ENCODE measurements at places on chromosomes 4 and X.

DNA sequence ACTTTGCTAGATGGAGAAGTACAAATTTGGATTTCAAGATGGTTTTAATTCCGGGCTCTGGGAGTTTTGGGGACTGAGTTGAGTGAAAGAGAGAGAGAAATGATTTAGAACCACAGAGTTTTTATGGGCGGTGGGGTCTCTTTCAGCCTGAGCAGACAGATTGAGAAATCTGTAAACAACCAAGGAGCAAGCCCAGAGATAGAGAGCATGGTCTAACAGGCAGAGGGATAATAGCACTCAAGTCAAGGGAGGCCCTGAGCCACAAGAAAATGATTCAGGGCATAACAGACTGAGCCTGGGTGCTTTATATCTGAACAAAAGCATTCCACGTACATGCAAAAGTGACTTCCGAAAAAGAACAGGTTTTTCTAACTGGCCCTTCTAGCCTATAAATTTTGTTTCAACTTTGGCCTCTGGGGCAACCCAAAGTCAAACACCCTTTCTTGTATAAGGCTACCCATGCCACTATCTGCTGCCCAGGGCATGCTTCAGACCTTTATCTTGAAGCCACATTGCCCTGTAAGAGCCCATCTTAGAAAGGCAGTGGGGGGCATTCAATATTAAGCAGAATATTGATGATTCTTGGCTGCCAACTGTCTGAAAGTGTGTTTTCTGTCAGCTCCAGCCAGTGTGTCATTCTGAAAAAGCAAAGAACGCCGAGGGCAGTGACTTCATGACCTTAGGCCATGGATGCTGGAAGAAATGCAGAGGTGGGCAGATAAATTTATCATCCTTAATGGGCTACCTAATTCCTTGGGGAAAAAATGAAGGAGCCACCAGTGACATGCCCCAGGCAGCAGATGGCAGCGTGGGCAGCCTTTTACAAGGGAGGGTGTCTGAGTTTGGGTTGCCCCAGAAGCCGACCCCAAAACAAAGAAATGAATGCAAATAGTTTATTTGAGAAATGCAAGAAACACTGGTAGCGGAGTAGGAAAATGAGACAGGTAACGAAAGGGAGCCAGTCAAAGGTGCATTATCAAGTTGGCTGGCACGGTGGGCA, 637.6 kb downstream of the MID1IP1 start:
- DNase-seq: no peak

DNA sequence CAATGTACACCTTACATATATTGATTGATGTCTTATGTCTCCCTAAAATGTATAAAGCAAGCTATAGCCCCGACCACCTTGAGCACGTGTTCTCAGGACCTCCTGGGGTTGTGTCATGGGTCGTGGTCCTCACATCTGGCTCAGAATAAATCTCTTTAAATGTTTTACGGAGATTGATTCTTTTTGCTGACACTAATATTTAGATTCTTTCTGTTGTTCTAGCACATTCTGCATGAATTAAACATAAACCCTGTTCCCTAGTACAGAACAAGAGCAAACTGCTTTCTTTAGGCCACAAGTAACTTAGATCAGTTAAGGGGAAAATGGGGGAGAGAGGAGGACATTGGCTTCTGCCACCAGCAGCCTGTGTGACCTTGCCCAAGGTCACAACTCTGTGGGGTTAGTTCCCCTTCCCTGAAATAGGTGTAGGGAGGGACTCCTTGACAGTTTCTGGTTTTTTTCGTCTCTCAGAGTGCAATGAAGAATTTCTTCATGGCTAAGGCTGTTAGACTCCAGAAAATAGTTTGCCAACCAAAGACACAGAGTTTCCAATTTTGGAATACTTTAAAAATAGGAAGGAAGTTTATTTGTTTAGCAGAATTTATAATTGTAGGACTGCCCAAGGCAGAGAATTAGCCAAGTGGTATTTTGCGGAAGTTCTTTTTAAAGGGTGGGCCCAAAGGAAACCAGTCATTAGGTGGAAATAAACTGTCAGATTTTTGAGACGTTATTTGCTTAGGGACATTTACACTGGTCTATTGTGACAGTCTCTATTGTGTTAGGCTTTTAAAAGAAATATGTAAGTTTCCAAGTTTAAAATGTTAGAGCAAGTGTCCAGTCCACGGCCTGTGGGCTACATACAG, 29.4 kb downstream of the PTTG2 start:
- DNase-seq: no peak

- DNase-seq: no peak
Observed at GRCh38 chr4:111678908-111679307, 466.3 kb upstream of the FAM241A start.

DNA sequence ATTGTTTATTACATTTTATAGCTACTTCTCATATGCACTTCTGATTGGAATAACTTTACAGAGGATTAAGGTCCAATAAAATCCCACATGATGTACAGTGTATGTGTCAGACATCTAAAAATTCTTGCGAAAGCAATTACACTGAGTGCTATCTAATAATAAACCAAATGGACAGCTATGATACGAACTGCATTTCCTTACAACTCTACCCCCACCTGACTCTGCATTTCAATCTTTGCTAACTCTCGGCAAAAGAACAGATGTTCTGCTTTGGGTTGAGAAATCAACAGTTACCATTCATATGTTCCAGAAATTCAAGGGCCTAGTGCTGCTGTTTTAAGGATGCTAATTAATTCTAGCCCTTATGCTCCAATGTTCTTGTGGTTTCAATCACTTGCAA, 287.9 kb upstream of the NOCT start:
- no peak for DNase-seq

DNA sequence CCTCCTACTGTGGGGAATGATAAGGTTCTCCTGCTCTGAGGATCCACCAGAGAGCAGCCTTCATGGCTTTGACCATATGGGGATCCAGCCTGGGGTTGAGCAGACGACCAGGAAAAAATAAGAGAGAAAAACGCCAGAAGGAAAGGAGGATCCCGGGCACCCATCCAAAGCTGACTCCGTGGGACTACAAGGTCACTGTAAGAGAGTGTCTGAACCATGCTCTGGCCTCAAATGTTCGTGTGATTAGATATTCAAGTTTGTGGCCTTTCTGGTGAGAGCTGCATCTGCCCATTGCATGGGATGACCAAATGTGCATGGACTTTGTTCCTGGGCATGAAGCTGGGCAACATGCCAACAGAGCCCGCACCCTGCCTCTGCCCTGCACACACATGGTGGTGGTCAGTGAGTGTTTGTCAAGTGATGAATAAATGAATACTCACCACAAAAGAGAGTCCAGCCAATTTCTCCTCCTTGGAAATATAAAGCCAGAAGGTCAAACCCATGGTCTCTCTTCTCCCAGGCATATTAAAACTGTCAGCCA, 346.0 kb upstream of the GATB start:
- DNase-seq: no peak

DNA sequence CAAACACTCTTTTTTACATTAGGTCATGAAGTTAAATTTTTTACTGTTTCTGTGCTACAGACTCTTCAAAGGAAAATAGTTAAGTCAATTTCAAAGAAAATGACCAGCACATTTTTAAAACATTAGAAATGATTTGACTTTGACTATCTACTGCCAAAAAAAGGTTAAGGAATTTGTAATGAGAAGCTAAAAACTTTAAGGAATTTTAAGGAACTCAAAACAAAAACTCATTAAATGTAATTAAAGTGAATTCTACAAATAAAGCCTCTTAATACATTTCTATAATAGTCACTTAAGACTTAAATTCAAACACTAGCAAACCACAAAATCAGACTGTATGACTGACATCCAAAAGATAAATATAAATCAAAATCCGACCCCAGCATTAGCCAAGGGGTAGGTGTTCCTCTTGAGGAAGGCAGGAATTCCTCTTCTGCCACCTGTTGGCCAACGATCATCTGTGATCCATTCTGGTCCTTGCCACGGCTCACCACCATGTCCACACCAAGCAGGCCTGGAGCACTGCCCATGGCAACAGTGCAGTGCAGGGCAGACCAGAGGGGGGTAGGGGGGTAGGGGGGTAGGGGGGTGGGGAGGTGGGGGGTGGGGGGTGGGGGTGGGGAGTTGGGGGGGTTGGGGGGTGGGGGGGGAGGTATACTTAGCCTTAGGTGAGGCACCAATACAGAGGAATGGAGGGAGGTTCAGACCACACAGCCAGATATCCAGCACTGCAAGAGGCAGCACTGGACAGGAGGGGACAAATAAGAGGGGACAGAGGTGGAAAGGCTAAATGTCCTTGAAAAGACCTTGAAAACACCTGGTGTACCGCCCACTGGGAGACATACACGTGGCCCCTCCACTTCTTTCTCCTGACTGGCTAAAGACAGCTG, 287.4 kb downstream of the CHIC1 start:
- no peak for DNase-seq

DNA sequence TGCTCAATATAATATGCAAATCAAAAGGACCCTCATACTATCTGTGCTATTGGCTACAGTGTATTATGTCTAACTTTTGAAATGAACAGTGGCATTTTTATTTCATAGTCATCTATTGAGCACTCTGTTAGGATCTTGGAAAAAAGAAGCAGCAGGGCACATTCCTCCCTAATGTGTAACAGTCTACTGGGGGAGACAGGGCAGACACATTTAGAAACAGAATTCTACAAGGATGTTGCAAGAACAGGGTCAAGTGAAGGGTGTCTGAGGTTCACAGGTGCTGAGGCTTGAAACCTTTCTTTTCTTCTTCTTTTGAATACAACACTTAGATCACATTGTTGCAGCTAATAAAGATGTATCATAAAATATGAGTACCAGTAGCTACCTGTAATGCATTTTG, 129.7 kb upstream of the SLC4A4 start:
- DNase-seq: no peak

- DNase-seq: no peak
Observed at GRCh38 chr4:99594818-99595217, 20.2 kb downstream of the MTTP start.

DNA sequence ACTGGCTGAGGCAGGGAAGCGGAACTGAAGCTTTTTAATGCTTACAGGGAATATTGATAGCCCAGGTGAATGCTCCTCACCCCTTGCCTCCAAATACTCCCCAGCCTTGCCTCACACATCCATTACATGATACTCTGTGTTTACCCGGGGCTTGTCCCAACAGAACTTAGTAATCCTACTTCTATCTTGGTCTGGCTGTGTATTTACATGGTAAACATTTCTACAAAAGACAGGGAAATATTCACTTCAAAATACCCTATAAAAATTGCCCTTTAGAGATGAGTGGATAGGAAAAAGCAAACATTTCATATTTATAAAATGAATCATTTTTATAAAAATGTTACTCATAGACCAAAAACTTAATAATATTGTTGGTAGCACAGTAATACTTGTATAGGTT, 120.1 kb downstream of the NHS start:
- no peak for DNase-seq
